ENCODE measurements at places on chromosomes 2 and 18. TPM values are rescaled to one million over a fixed set of nuclear protein-coding genes. Genes with fewer than 3 reads are reported as not detected.

DNA sequence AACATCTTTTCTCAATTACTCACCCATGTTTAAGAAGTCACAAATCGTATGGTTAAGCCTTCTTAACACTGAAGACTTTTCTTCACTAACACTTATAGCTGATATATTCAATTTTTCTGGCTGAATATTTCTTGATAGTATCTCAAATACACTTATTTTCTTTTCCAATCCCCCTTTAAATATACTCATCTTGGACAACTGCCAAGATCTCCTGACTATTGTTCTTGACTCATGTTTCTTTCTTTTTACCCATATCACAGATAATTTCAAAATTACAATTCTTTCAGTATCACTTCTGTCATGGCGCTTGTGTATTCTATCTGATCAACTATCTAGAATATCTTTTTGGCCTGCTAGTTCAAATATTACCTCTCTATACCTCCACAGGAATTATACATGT, 954.3 kb upstream of the ACVR2A start:
- no peak for DNase-seq
- H3K4me3 ChIP-seq: no peak overlapping the region
- H3K36me3 ChIP-seq: no peaks in the 10 kb centered on the region
- no peaks in the 10 kb centered on the region for H3K27me3 ChIP-seq
- no peak overlapping the region for H3K27ac ChIP-seq

CD8B2 gene
- not detected for total RNA-seq

- peak overlapping the region; percentile 84 for H3K27ac ChIP-seq
- peak overlapping the region; percentile 65 for H3K4me3 ChIP-seq
- H3K36me3 ChIP-seq: no peaks in the 10 kb centered on the region
- H3K27me3 ChIP-seq: peaks cover 19% of the 10 kb centered on the region
- peaks cover 21% of the 10 kb centered on the region for H3K4me1 ChIP-seq
- DNase-seq: peak; percentile 85
These were observed 29.3 kb downstream of the TGFA start for GRCh38 chr2:70523996-70524965.

SKOR2 gene
- not detected for total RNA-seq

DNA sequence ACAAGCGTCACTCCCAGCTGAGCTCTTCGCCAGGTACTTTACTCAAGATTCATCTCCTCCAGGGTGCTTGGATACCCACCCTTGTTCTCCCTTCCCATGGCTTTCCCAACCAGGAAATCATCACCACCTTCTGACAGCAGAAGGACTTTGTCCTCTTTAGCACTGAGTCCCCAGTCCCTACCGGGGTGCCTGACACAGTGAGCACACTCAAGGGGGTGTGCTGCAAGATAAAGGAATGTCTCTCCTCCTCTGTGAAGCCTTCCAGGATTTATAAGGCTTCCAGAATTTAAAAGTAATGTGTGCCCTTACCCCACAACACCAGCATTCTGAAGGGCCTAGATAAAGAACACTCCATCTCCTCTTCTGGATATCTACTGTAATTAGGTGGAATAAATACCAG, 39.6 kb downstream of the ACVR1 start:
- peaks cover 4% of the 10 kb centered on the region for H3K27me3 ChIP-seq
- peak overlapping the region; percentile 63 for H3K27ac ChIP-seq
- DNase-seq: no peak
- H3K4me1 ChIP-seq: peaks cover 66% of the 10 kb centered on the region

DNA sequence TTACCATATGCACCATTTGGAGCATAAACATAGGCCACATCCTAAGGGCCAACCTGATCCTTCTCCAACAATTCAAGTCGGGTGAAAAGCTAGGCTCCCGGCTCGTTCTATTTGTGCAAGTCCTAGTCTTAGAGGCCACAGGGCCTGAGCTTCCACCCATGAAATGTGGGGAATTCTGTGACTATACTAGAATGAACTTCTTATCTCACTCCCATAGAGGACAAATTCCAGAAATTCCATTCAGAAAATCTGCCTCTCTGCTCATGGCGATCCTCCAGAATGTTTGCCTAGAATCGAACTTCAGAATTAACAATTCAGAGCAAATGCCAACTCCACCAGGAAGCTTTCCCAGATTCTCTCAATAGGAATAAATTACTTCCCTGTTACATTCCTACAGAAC, 187.9 kb downstream of the BCL11A start:
- no peaks in the 10 kb centered on the region for H3K4me1 ChIP-seq
- H3K27me3 ChIP-seq: peaks cover 10% of the 10 kb centered on the region
- 0 out of 2 replicates have a peak, but pooled peaks cover 5% of the 10 kb centered on the region for H3K36me3 ChIP-seq

GRCh38 chr2:74762789-74763188, 71.1 kb upstream of the HK2 start:
- H3K27me3 ChIP-seq: no peaks in the 10 kb centered on the region
- DNase-seq: no peak
- H3K4me1 ChIP-seq: peaks cover 54% of the 10 kb centered on the region
- H3K27ac ChIP-seq: no peak overlapping the region
- H3K36me3 ChIP-seq: no peaks in the 10 kb centered on the region

MTX2 gene
- 21.4 TPM for total RNA-seq

IL36A gene
- not detected for total RNA-seq

- DNase-seq: no peak
- no peaks in the 10 kb centered on the region for H3K27me3 ChIP-seq
- no peak overlapping the region for H3K4me3 ChIP-seq
- no peak overlapping the region for H3K27ac ChIP-seq
These were observed 721.4 kb upstream of the CNTNAP5 start for GRCh38 chr2:123303731-123304130.

PER2 gene
- 4.5 TPM for total RNA-seq

GRCh38 chr2:44778221-44778654, 163.3 kb upstream of the SIX3 start:
- peaks cover 30% of the 10 kb centered on the region for H3K27me3 ChIP-seq
- DNase-seq: no peak
- no peak overlapping the region for H3K27ac ChIP-seq
- 0 out of 2 replicates have a peak, but pooled peaks cover 4% of the 10 kb centered on the region for H3K4me1 ChIP-seq
- no peak overlapping the region for H3K4me3 ChIP-seq

DNA sequence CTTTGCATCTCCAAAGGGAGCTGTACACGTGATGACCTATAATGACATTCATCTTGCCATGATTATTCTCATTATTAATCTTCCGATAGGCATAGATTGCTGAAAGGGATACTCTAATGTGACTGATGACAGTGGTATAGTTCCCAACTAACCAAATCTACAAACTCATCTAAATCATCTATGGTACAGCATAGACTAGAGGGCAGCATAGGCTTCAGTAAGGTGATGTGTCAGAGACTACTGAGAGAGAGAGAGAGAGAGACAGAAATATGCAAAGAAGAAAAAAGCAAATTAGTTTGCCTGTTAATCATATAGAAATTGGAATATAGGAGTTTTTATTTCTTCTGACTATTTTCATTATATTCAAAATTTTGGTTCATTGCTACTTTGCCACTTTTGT, 89.3 kb downstream of the CSRNP3 start:
- no peak overlapping the region for H3K4me3 ChIP-seq
- H3K4me1 ChIP-seq: no peaks in the 10 kb centered on the region
- no peaks in the 10 kb centered on the region for H3K36me3 ChIP-seq

GRCh38 chr2:23422089-23423061, 37.4 kb downstream of the KLHL29 start:
- DNase-seq: no peak
- H3K4me3 ChIP-seq: no peak overlapping the region
- no peak overlapping the region for H3K27ac ChIP-seq
- H3K36me3 ChIP-seq: peaks cover 6% of the 10 kb centered on the region

DNA sequence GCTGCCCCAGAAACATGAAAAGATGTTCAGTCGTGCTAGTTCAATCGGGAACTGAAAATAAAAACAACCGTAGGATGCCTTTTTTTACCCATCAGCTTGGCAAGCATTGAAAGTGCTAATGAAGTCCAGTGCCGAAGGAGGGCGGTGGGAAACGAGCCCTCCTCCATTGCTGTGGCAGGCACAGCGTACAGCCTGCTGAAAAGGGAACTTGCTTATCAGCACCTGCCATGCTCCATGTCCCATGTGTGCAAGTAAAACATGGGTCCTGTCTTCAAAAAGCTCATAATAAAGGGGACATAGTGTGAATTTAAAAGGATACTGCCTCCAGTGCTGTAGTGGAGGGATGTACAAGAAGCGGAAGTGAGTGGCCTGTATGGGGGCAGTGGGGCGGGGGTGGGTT, 82.4 kb downstream of the ARMC9 start:
- H3K27ac ChIP-seq: no peak overlapping the region
- H3K4me1 ChIP-seq: peaks cover 6% of the 10 kb centered on the region
- no peak for DNase-seq
- H3K4me3 ChIP-seq: no peak overlapping the region

ALLC gene
- total RNA-seq: not detected

DNA sequence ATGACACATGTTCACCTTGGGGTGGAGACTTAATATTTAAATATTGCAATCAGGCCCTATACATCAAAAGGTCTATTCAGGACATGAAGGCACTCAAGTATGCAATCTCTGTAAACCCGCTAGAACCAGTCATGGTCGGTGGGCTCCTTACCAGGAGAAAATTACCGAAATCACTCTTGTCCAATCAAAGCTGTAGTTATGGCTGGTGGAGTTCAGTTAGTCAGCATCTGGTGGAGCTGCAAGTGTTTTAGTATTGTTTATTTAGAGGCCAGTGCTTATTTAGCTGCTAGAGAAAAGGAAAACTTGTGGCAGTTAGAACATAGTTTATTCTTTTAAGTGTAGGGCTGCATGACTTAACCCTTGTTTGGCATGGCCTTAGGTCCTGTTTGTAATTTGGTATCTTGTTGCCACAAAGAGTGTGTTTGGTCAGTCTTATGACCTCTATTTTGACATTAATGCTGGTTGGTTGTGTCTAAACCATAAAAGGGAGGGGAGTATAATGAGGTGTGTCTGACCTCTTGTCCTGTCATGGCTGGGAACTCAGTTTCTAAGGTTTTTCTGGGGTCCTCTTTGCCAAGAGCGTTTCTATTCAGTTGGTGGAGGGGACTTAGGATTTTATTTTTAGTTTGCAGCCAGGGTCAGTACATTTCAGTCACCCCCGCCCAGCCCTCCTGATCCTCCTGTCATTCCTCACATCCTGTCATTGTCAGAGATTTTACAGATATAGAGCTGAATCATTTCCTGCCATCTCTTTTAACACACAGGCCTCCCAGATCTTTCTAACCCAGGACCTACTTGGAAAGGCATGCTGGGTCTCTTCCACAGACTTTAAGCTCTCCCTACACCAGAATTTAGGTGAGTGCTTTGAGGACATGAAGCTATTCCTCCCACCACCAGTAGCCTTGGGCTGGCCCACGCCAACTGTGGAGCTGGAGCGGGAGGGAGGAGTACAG, 108.1 kb downstream of the XRCC5 start:
- H3K4me1 ChIP-seq: peaks cover 77% of the 10 kb centered on the region
- H3K36me3 ChIP-seq: peaks cover 22% of the 10 kb centered on the region
- peaks cover 5% of the 10 kb centered on the region for H3K27me3 ChIP-seq
- peak overlapping the region; percentile 74 for H3K4me3 ChIP-seq
- DNase-seq: peak; percentile 79

DNA sequence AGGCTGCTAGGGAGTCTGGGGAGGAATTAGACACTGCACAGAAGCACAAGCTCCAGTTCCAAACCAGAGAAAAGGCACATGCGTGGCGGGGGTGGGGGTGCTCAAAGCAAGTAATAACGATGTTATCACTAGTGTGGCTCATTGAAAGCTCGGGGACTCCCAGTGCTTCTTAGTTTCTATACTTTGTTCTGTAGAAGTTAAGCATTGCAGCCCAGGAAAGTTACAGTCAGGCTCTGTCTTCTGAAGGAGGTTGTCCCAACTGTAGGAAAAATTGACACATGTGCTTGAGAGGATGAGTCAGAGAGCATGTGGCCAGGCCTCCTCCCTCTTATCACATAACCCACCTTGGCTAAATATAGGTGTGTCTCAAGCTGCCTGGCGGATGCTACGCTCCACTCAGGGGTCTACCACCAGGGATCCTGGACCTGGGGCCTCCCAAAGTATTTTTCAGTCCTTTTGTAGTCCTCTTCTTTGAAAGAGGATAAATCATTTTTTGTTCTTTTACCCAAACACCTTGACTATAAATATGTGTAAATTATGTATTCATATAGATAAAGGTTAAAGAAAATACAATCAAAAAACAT, 3.8 kb downstream of the GALNT5 start:
- H3K4me1 ChIP-seq: peaks cover 92% of the 10 kb centered on the region
- H3K36me3 ChIP-seq: peaks cover 34% of the 10 kb centered on the region
- DNase-seq: peak; percentile 60
- H3K4me3 ChIP-seq: peak overlapping the region; percentile 89
- H3K27me3 ChIP-seq: no peaks in the 10 kb centered on the region

DNA sequence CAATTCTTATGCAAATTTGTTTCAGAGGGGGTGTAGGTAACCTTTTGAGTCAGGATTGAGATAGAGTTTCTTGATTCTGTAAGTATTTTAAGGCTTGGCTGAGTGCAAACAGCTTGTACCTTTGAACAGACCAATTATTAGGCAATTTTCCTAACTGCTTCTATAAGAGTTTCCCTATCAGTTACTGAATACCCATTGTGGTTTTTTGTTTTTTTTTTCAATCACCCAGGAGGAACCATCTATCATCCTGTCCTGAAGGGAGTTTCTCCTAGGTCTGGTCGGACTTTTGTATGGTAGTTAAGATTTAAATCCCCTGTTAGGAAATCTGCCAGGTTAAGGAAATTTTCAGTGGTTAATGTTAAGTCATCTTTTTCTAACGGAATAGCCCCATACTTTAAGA, 319.4 kb upstream of the SLC39A10 start:
- no peak overlapping the region for H3K4me3 ChIP-seq
- peaks cover 7% of the 10 kb centered on the region for H3K4me1 ChIP-seq
- H3K27ac ChIP-seq: no peak overlapping the region
- H3K36me3 ChIP-seq: no peaks in the 10 kb centered on the region
- DNase-seq: no peak
- H3K27me3 ChIP-seq: no peaks in the 10 kb centered on the region

GRCh38 chr2:136135921-136136906, 18.3 kb upstream of the CXCR4 start:
- H3K27me3 ChIP-seq: peaks cover 7% of the 10 kb centered on the region
- H3K36me3 ChIP-seq: no peaks in the 10 kb centered on the region
- H3K27ac ChIP-seq: no peak overlapping the region
- DNase-seq: no peak

DNA sequence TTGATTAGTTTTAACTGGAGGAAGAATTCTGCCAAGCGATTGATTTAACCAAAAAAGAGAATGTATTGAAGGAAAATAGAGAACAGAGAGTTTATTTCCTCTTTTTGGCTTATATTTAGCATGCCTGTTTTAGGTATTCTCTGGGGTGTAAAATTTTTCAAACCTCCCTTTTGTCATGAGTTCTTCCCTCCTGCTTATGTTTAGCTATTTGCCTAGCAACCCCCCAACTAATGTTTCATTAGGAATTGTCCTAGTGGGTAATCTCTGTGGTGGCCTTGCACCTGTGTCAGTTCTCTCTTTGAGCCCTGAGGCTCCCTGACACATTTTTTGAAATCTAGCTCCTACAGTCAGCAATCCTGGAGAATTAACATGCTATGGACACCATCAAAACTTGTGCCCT, 12.5 kb upstream of the REG1B start:
- no peak overlapping the region for H3K4me3 ChIP-seq
- H3K4me1 ChIP-seq: no peaks in the 10 kb centered on the region
- H3K27ac ChIP-seq: no peak overlapping the region
- H3K36me3 ChIP-seq: peaks cover 6% of the 10 kb centered on the region
- H3K27me3 ChIP-seq: no peaks in the 10 kb centered on the region
- DNase-seq: no peak

SERPINB2 gene
- 87.4 TPM for total RNA-seq

All from HFFc6 (cell line).